ENCODE measurements at places on chromosomes 12 and 14. TPM values are rescaled to one million over a fixed set of nuclear protein-coding genes. Genes with fewer than 3 reads are reported as not detected.
A peak's percentile ranks its signal among the peaks of the same experiment; 100 is the strongest.

Gene DLK1
- total RNA-seq, result 1.5 TPM

DNA sequence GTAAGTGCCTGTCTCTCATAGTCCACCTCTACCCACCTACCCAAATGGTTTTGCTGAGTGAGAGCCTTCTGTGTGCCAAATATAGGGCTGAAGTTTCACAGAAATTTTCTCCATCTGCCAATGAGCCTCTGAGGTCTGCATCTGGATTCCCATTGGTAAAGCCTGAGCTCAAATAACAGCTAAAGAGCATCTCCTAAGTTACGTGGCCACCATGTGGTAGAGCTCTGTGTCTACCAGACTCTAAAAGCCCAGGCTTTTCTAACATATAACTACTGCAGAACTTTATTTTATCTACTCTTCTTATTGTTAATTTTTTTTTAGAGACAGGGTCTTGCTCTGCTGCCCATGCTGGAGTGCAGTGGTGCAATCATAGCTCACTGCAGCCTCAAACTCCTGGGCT lies 16.0 kb downstream of the AMDHD1 start:
- no peaks in the 10 kb centered on the region for H3K27me3 ChIP-seq
- peak; percentile 29 for DNase-seq
- no peaks in the 10 kb centered on the region for H3K4me1 ChIP-seq
- no peaks in the 10 kb centered on the region for H3K36me3 ChIP-seq

GRCh38 chr14:89128311-89129026 lies 288.6 kb downstream of the FOXN3 start:
- H3K4me3 ChIP-seq, result no peak overlapping the region
- no peaks in the 10 kb centered on the region for H3K27me3 ChIP-seq
- H3K4me1 ChIP-seq, result no peaks in the 10 kb centered on the region
- no peak for DNase-seq

GRCh38 chr12:12642916-12643315 lies 31.2 kb downstream of the CREBL2 start:
- DNase-seq, result no peak
- no peaks in the 10 kb centered on the region for H3K4me1 ChIP-seq
- no peak overlapping the region for H3K27ac ChIP-seq
- no peak overlapping the region for H3K4me3 ChIP-seq

GRCh38 chr12:98814254-98814653 lies 169.2 kb downstream of the APAF1 start:
- no peak for DNase-seq
- H3K4me3 ChIP-seq, result no peak overlapping the region
- no peaks in the 10 kb centered on the region for H3K4me1 ChIP-seq
- peaks cover 45% of the 10 kb centered on the region for H3K27me3 ChIP-seq

Gene STAC3
- total RNA-seq, result 2.5 TPM

DNA sequence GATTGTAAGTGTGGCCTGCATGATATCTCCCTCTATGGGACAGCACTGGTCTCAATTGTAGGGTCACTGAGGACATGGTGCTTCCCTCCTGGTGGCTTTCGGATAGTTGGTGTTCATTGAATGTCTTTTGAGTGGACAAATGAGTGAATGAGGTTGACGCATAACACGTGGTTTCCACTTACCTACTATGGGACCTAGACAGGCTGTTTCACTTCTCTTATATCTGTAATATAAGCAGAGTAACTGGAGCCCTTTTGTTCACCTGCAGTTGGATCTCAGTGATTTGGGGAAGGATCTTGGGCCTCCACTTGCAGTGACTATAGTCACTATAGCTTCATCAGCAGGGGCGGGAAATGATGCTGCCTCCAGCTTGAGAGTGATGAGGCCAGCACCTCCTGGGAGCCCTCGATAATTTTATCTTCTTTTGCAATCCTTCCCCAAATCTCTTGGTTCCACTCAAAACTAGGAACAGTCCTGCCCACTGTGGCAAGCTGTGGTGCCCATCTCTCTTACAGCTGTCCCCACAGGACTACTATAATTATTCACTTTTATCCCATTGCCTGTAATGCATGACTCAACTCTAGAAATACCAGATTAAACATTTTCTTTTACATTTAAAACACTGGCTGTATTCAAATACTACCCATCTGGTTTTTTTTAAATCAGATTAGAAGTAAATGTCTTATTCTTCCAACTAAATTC lies 242.9 kb downstream of the CHST11 start:
- DNase-seq, result no peak
- no peaks in the 10 kb centered on the region for H3K4me1 ChIP-seq
- no peaks in the 10 kb centered on the region for H3K36me3 ChIP-seq
- H3K27ac ChIP-seq, result no peak overlapping the region
- no peak overlapping the region for H3K4me3 ChIP-seq
- no peaks in the 10 kb centered on the region for H3K27me3 ChIP-seq

GRCh38 chr12:101230547-101230946 lies 20.5 kb upstream of the SLC5A8 start:
- DNase-seq, result no peak
- H3K4me3 ChIP-seq, result no peak overlapping the region
- H3K4me1 ChIP-seq, result no peaks in the 10 kb centered on the region
- no peaks in the 10 kb centered on the region for H3K27me3 ChIP-seq

DNA sequence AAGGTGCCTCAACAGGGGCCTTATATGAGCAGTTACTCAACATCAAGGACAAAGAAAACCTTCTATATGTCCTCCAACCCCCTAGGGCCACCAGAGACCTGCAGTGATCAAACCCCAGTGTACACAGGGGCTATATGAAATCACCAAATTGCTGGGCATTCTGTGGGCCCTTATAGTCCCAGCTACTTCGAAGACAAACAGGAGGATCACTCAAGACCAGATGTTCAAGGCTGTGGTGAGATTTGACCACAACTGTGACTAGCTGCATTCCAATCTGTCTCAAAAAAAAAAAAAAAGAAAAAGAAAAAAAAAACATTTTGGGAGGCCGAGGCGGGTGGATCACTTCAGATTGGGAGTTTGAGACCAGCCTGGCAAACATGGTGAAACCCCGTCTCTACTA lies 51.0 kb upstream of the PRB2 start:
- H3K36me3 ChIP-seq, result no peaks in the 10 kb centered on the region
- no peak overlapping the region for H3K27ac ChIP-seq
- H3K4me3 ChIP-seq, result no peak overlapping the region
- no peak for DNase-seq
- H3K4me1 ChIP-seq, result no peaks in the 10 kb centered on the region
- H3K27me3 ChIP-seq, result peaks cover 35% of the 10 kb centered on the region

DNA sequence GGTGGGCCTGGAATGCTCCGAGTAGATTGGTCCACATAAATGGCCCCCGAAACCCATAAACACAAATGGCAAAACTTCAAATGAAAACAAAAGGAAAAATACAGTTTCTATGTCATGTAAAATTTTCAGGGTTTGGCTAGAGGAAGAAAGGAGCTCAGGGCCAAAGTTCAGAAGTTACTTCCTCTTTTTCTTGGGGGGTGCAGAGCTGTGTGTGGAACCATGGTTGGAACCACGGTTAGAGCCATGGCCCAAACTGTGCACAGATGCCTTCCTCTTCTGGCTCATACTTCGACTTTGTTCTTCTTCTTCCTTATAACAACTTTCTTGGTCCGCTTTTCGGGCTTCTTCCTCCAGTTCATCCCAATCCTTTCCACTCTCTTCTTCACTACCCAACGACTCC lies 51.7 kb downstream of the MGST1 start:
- no peak overlapping the region for H3K27ac ChIP-seq
- no peak for DNase-seq
- H3K27me3 ChIP-seq, result no peaks in the 10 kb centered on the region
- H3K36me3 ChIP-seq, result no peaks in the 10 kb centered on the region
